ENCODE measurements at places on chromosomes 5 and 9. TPM values are rescaled to one million over a fixed set of nuclear protein-coding genes. Genes with fewer than 3 reads are reported as not detected.

The GNA14 gene
- total RNA-seq: 1.5 TPM

- DNase-seq: no peak
Observed at GRCh38 chr5:136518814-136519213, 153.5 kb upstream of the TRPC7 start.

DNA sequence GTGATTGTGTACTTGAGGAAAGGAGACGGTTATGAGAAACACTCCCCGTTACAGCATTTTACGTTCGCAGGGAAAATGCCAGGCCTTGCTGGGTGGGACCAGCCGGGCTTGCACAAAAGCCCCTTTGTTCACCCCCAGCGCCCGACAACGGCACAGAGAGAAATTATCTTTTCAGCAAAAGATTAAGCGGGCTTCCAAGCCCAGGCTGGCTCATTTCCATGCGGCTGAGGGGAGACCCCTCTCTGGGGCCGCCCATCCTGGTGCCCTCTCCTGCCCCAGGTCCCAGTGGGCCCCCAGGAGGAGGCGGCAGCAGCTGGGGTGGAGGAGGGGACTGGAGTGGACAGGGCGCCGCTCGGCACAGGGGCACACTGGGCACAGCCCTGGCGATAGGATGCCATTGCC lies 50.8 kb upstream of the NOTCH1 start:
- no peak for DNase-seq

DNA sequence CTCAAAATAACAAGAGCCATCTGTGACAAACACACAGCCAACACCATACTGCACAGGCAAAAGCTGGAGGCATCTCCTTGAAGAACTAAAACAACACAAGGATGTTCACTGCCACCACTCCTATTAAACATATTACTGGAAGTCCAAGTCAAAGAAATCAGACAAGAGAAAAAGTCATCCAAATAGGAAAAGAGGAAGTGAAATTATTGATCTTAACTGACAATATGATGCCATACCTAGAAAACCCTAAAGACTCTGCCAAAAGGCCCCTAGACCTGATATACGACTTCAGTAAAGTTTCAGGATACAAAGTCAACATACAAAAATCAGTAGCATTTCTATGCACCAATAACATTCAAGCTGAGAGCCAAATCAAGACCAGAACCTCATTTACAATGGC lies 30.0 kb upstream of the MACIR start:
- DNase-seq: no peak

DNA sequence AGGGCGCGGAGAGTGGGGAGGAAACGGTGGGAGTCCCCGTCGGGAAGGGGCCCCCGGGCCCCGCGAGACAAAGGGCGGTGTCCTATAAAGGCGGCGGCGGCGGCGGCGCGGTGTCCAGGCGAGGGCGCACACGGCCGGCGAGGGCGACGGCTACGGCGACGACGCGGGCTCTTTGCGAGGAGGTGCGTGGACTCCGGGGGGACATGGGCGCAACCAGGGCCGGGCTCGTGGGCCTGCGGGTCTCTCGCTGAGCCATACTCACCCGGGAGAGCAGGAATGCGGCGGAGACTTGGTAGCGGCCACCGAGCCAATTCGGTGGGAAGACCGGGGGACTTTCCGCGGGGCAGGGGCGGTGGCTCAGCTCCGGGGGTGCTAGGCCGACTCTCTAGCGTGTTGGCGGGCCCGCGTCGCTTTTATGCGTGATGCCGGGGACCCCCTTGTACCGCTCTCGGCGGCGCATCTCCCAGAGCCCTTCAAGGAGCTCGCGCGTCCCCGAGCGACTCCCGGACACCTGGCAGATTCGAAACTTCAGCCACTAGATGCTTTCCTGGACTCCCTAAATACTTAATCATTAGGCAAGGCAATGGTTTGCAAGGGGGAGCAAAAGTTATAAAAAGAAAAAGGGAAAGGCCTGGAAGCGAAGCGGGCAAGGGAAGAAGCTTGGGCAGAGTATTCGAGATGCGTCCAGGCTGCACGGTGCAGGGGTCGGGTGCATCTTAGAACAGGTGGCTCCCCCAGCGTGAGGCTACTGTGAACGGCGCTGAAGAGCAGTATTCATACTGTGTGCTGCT lies 5.9 kb upstream of the TAL2 start:
- DNase-seq: no peak

DNA sequence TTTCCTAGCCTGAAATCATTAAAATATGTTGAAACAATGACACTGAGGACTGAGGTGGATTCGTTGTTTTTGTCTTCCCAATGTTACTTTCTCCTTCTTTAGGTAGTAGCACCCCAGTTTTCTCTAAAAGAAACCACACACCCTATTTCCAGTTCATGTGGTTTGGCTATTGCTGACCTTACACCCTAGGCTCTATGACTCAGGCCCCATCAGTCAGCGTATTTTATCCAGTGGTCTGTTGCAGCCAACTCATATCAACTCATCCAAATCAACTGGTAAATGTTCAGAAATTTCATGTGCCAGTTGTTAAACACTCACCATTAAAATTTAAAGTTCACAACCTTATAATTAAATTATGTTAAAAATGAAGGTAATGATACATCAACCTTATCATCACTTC lies 44.6 kb upstream of the NFIB start:
- DNase-seq: no peak

GRCh38 chr5:174982485-174982884 lies 258.1 kb downstream of the MSX2 start:
- DNase-seq: no peak

- DNase-seq: no peak
Observed at GRCh38 chr5:128528637-128529255, 9.3 kb downstream of the FBN2 start.

DNA sequence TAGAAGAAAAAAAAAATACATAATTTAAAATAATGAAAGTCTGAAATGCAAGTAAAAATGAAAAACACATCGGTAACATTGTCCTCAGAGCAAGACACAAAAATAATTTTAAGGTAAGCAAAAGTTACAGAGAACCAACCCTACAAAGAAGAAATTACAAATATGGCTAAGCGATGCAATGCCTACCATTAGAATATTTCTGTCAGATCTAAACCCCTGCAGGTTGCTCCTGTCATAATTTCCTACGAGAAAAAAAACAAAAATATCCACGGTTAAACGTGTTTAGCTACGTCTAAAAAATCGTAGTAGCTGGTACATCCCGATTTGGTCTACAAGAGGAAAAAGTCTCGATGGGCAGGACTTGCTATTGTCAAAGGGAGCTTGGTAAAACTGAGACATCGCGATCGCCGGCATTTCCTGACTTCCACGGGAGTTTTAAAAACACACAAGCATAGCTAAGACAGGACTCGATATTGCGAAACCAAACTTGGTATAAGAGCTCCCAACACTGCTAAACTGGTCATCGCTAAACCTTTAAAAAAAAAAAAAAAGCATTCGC lies 1.1 kb upstream of the ANXA2R start:
- DNase-seq: no peak

DNA sequence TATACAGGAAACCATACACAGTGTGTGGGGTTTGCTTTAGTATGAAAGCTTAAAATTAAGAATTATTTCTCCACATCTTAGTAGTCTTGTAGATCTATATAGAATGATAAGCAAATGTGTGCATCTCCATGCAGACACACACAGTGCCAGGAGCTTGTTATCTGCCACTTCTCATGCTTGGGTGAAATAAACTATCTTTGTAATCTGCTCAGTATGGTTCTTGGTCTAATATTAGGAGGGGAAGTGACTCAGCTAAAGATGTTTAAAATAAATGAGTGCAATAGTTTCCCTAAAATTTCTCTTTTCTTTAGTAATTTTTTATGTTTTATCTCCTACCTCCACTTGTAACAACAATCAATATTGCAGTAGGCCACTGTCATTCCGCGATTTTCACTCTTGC lies 689.6 kb downstream of the TAF11L14 start:
- no peak for DNase-seq

- DNase-seq: no peak
Observed at GRCh38 chr5:126480824-126481223, 57.6 kb downstream of the GRAMD2B start.

DNA sequence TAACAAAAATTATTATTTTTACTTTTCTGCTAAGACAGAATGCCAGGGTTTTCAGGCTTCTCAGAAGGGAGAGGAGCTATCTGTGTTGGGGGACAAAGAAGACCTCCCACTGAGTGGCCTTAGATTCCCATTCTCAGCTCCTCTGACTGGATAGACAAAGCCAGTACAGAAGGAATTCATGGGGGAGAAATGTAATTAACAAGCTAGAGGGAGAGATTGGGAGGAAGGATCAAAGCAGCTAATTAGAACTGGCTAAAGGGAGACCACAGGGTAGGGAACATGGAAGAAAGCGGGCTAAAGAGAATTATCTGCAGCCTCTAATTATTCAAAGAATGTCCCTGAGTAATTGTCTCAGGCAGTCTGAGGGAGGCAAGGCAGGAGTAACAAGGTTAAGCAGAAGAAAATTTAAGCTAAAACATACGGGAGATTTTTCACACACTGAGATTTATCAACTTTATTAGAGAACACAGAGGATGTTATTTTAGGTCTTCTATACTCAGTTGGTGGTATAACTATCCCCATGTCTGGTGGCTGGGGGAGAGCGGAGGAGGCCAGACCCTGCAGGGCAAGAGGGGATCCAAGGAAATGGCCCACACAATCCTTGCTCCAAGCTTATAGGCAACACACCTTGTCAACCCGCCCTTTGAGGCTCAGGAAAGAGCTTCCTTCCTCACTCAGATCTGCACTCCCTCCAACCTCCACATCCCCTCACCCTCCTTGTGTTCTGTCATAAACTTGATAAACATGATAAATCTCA lies 87.7 kb upstream of the LRRTM2 start:
- no peak for DNase-seq

The MOB3B gene
- total RNA-seq: 8.2 TPM

DNA sequence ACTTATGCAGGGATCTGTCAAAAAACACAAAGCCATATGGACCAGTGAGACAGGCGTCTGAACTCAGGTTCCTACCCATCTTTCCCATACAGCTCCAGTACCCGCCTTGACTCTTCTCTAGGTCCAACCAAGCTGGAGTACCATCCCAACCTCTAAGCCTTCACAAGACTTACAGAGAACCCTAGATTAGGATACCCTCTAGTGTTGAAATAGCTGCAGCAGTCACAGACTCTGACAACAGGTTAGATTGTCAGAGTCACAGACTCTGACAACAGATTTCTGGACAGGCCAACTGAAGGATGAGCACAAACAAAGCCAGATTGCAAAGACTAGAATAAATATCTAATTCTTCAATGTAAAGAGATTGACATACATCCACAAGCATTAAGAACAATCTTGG lies 266.1 kb downstream of the GRIA1 start:
- DNase-seq: no peak

The PIGO gene
- 21.3 TPM for total RNA-seq

GRCh38 chr5:99248066-99248465 lies 319.3 kb upstream of the CHD1 start:
- no peak for DNase-seq

DNA sequence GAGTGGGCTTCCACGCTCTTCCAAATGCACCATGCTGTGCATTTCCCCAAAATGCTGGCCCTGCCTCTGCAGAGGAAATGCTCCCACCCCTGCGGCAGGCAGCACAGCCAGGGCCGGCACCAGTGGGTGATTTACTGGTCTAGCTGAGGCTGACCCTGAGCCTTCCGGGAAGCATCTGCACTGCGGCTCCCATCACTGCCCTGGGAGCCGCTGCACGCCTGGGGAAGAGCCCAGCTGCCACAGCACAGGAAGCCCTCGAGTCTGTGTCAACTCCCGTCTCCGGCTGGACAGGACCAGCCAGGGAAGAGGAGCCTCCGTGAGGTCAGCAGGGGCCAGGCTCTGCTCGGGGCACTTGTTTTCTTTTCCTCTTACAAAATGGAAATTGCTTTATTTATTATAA lies 25.1 kb upstream of the EEIG1 start:
- peak; percentile 88 for DNase-seq

- no peak for DNase-seq
Observed at GRCh38 chr5:95591490-95591901, 28.4 kb upstream of the GPR150 start.

DNA sequence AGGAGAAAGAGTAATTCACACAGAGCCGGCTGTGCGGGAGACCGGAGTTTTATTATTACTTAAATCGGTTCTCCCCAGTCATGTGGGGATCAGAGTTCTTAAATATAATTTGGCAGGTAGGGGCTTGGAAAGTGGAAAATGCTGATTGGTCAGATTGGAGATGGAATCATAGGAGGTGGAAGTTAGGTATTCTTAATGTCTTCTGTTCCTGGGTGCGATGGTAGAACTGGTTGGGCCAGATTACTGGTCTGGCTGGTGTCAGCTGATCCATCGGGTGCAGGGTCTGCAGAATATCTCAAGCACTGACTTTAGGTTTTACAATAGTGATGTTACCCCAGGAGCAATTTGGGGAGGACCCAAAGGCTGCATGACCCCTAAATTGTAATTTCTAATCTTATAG lies 4.6 kb upstream of the CERCAM start:
- DNase-seq: no peak

- DNase-seq: no peak
Observed at GRCh38 chr9:135258461-135258860, 171.0 kb downstream of the OLFM1 start.

DNA sequence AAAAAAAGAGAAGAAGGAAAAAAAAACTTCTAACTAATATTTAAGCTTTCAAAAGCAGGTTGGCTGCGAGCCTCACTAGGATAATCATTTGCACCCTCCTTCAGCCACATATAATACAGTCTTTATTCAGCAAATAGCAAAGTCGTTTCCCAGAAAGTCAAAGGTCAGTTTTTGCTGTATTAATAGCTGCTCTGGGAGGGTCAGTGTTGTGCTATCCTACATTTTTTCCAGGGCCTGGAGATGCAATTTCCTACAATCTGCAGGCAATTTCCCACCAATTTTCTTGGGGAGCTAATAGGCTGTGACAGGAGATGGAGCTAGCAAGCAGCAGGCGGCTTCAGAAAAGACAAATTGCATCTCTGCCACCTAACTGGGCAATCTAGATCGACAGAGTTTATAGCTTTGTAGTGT lies 136.8 kb downstream of the TLE1 start:
- DNase-seq: no peak

- DNase-seq: no peak
Observed at GRCh38 chr9:113687680-113688371, 188.3 kb upstream of the ZNF618 start.

GRCh38 chr5:69313428-69313827 lies 19.2 kb downstream of the CCDC125 start:
- no peak for DNase-seq

The NIM1K gene
- total RNA-seq: 0.44 TPM

The NUTM2G gene
- not detected for total RNA-seq

The FBXW11 gene
- total RNA-seq: 35.9 TPM

Data from lower leg skin (tissue), 4 donors.